ENCODE measurements at places on chromosomes 1 and 21.

DNA sequence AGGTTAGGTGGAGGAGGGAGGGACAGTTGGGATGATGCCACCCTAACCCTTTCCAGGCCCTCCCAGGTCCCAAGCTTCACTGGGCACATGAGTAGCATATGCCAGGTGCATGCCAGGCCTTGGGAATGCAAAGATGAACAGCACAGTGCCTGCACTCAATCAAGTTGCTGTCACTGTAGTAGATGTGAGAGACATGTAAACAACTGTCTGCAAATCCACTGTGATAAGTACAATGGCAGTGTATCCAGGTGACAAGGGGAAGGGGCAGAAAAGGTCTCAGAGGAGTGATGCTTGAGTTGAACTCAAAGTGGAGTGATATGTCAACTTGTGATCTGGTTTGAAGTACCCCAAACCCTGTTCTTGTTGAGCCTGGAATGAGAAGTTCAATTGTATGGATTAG lies 49.5 kb upstream of the LRRN2 start:
- no peak for DNase-seq

GRCh38 chr1:22184892-22185612 lies 42.2 kb upstream of the WNT4 start:
- DNase-seq: no peak

DNA sequence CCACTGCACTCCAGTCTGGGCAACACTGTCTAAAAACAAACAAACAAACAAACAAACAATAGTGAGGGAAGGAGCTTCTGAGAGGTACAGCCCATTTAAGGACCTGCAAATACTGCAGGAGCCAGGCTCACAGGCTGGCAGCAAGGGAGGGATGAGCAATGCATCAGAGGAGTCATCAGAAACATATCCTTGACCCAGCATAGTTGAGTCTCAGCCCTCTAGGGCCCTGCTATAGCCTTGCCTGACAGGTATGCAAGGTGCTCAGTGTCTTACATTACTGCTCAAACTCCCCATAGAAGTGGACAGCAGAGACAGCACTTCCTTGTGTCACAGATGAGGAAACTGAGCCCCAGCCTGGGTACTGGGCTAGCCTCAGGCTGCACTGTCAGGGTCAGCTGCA lies 7.3 kb upstream of the TTC4 start:
- DNase-seq: no peak

GRCh38 chr1:223202376-223203033 lies 59.5 kb upstream of the TLR5 start:
- DNase-seq: no peak

DNA sequence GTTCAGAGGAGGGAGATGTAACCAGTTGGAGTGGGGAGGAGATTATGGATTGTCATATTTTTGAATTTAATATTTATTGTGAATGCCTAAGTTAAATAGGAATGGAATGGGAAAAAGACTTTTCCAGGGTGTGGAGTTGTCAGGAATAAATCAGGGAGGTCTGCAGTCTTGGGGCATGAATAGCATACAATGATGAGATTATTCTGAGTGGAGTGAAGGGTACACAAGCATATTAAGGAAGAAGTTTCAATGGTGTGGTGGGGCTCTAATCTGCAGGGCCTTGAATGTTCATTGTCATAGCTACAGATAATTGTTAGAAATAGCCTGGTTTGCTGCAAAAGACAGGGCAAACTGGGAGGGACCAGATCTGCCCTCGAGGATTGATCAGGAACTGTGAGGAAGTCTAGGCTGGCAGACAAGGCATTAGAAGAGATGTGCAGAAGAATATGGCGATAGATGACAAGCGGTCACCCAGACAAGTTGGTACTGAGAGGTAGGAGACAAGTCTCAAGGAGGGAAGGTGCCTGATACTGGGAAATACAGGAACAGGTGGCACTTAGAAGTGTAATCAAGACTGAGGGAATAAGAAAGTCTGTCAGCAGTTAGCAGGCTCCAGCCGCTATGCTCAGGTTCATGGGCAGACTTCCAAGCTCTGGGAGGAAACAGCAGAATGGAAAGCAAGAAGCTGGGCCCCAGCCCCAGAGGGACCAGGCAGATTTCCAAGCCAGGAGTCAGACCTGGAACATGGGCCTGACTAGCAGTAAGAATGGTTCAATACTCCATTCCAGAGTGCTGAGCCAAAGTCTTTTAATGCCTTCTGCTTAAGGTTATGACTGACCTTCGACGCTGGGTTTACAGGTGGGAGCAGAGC lies 20.9 kb upstream of the RGL1 start:
- DNase-seq: no peak

- DNase-seq: no peak
Observed at GRCh38 chr1:62722796-62723195, 34.6 kb upstream of the DOCK7 start.

GRCh38 chr1:229862017-229862774 lies 204.8 kb upstream of the GALNT2 start:
- DNase-seq: no peak

DNA sequence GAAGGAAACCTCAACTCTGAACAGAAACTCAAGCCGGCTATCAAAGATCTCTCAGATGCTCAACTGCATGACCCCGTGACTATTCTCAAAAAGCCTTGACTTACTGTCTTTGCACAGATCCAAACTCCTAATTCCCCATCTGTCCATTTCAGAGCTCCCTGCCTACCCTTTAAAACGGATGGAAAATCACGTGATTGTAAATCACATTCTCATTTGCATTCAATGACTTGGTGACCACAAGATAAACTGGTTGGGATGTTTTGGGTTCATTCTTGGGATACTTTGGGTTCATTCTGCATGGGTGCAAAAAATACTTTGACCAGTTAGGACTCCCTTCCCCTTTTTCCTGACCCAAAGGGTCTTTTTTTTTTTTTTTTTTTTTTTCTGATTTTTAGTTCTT lies 41.3 kb upstream of the RUNX1 start:
- DNase-seq: no peak

DNA sequence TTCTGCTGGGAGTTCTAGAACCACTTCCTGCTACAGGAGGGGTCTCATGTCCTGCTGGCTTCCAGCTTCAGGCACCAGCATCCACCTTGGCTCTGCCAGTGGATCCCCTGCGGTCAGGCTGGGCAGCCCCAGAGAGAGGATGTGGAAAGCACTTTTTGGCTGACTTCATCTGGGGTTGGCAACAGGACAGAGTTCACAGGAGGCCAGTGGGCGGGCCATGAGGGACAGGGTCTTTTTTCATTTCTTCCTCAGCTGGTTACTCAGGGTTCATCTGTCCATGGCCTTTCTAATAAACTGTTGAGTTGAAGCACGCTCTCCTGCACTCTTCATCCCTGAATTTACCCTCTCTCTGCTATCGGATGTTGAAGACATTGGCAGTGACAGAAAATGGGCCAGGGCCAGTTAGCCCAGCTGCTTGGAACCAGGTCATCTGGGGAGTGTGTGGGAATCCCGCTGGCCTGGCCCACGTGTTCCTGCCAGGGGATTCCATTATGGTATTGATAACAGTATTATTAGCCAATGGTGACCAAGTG lies 45.2 kb downstream of the RPS6KA1 start:
- DNase-seq: no peak

GRCh38 chr21:17578876-17579275 lies 33.8 kb downstream of the BTG3 start:
- no peak for DNase-seq

GRCh38 chr1:12341667-12342066 lies 111.8 kb downstream of the VPS13D start:
- DNase-seq: no peak

- no peak for DNase-seq
Observed at GRCh38 chr1:161989786-161990185, 33.9 kb downstream of the OLFML2B start.

DNA sequence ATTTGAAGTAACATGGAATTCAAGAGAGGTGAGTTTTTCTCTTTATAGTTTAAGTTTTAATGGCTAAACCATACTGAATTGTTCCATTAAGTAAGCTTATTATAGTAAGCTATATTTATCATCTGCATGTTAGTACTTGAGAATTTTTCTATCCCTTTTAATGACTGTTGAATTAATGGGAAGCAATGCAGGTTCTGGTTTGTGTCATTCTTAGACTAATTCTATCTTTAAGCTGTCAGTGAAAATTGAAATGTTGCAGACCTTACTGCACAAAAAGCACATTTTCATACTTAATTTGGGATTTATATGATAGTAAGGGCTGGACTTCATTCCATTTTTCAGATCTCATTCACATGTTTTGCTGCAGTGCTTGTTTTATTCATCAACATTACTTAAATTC lies 25.9 kb downstream of the SRSF11 start:
- DNase-seq: no peak

DNA sequence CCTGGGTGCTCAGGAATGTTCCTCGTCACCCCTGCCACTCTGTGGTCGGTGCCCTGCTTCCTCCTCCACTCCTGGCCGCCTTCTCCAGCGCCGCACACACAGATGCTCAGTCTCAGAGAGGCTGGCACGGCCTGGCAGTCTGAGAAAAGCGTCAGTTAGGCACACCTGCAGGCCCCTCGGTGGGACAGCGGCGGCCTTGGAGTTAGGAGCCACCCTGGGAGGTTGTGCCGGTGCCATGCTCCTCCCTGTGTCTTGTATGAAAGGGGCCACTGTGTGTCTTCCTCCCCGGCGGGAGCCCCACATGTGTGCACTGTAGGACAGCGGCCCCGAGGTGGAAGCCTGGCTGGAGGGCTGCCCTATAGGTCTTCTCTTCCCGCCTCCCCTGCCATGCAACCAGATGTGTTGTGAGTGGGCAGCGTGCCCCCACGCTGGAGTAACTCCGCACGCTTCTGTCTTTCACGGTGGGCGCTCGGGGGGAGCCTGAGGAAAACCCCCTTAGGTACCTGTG lies 145.2 kb downstream of the PGBD5 start:
- DNase-seq: no peak

GRCh38 chr1:209882942-209883340 lies 55.1 kb upstream of the SYT14 start:
- no peak for DNase-seq

- no peak for DNase-seq
Observed at GRCh38 chr1:221327954-221328353, 413.9 kb downstream of the DUSP10 start.

DNA sequence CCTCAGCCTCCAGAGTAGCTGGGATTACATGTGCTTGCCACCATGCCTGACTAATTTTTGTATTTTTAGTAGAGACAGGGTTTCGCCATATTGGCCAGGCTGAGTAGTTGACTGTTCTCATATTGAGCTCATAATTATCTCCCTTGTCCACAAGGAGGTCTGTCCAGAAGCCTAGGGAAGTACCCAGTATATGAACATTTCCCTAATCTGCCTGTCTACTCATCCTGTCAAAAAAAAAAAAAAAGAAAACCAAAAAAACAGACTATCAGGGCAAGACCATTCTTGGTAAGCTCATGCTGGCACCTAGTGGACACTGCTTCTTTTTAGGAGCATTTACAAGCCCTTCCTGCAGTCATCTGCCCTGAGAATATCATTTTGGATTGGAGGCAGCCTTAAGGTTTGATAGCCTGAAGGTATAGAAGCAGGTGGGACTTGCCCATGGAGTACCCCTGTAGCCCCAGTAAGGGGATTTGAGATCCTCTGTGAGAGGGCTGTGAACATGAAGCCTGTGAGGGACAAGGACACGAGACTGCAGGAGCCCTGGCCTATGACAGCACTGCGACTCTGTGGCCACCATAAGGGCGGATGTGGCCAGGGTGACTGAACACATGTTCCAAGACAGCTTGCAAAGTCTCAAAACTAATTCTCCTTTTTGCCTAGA lies 10.8 kb upstream of the DUSP12 start:
- DNase-seq: peak; percentile 63

DNA sequence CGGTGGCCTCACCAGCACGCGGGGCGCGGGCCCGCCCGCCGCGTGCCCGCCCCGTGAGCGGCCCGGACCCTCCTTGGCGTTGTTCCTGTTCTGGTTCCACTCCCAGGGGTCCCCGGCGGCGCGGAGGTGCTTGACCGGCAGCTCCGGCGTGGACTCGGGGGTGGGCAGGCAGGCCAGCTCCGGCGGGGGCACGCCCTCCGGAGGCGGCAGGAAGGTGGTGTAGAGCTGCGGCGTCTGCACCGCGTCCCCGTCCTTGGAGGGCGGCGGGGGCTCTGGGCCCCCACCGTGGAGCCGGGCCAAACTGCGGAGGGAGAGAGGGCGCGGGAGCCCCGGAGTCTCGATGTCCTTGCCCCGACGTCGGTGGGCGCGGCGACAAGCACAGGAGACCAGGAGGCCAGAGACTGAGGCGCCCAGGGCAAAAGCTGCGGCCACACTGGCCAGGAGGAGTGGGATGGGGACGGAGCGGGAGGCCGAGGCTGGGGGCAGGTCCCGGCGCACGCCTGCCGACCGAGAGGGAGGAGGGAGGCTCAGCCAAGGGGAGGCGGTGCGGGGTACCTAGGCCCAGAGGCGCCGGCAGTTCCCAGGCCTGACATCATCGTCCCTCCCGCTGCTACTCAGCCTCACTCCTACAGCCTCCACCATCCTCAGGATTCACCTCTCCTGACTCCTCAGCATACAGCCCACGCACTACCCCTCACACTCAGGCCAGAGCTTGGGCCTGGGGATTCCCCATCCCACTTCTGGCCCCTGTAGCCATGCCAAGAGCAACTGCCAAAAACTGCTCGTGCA lies 13.2 kb downstream of the SEMA6C start:
- no peak for DNase-seq

DNA sequence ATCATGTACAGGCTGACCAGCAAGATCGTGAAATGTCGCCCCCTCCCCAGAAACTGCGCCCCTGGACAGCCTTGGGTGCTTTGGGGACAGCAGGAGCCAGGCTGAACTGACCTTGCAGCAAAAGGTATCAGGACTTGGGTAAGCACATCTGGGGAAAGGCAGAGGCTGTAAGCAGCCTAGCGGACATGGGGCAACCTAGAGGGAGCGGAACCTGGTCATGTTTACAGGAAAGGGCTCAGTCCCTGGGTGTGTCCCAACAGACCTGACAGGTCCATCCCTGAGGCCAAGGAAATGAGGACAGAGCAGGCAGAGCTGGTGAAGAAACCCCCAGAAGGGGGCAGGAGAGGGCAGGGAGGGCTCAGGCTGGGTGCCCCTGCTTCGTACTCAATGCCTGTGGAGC lies 3.1 kb upstream of the S100A8 start:
- DNase-seq: no peak

DNA sequence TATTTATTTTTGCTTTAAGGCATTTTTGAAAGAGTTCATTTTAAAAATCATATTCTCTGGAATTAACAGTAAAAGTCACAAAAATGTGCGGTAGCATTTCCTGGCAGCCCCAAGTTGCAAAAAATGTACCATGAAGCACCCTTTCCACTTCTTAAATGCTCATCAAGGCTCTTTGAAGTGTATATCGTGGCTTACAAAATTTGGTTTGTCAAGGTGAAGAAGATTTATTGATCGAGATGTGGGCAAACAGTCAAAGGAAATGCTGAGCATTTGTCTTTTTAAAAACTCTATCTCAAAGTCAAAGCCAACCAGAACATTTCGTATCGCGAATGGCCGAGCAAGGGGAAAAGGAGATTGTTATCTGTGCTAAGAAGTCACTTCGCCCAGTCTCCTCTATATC lies 277.5 kb upstream of the KAZN start:
- DNase-seq: no peak

GRCh38 chr21:33403786-33404585 lies 773 bp downstream of the IFNGR2 start:
- no peak for DNase-seq

Measured in non-pigmented ciliary epithelial cell (primary cell).